Stimulated activated CD8-positive, alpha-beta memory T cell treated with anti-CD3 and anti-CD28 coated beads, Interleukin-4, amount 100 ng/mL, for 1 hour (primary cell): ENCODE measurements at places on chromosomes 4 and X.

DNA sequence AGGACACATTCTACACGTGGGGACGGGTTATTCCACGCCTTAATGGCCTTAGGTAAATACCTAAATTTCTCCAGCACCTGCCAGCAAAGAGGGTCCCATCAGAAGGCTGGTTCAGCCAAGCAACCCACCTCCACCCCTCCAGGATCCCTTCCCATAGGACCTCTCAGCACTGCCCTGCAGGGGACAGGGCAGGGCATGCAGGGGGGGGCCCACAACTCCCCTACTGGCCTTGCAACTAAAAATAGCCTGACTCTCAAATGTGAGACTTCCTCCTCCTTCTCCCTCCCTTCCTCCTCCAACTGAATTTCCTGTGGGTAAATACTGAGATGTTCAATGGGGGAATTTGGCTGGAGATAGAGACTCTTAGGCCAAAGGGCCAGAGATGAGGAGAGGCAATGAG lies 6.3 kb downstream of the LAS1L start:
- no peak for DNase-seq

GRCh38 chr4:189215574-189215973 lies 725.1 kb upstream of the FRG1 start:
- no peak for DNase-seq

DNA sequence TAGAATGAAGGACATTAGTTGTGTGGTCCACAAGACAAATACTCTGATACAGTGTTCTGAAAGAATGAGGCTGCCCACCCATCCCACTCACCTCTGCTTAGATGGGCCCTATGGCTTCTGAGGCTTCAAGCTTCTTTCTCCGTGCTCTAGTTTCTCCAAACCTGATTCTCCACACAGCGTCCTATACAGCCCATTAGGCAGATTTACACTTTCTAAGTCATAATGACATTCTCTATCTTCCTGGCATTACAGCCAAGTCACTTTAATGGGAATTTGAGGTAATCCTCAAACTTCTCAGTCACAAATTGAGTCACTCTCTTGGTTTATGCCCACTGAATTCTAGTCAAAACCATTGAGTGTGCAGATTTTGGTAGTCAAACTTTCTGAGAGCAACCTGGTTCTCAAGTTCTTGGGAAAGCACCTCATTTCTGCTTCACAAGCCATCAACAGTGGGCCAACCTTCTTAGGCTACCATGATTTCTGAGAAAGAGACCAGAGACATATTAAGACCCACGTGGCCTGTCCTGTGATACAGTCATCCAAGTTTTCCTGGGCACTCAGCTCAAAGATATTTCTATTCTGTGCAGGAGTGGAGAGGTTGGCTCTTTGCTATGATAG lies 6.2 kb upstream of the SETD7 start:
- DNase-seq, result no peak

DNA sequence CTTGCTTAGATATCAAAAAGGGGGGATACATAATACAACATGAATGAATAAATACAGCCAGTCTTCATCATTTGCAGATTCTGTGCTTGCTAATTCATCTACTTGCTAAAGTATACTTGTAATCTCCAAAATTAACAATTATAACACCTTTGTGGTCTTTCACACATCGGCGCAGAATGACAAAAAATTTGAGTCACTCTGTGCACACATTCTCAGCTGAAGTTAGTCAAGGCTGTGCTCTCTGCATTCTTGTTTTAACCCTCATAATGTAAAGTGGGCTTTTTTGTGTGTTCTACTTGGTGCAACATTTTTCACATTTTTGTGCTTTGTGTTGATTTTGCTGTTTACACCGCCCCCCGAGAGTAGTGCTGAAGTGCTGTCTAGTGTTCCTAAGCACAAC lies 65.8 kb upstream of the GPRIN3 start:
- no peak for DNase-seq

GRCh38 chrX:40945361-40945713 lies 139.9 kb upstream of the USP9X start:
- DNase-seq, result no peak

GRCh38 chr4:77022560-77023179 lies 53.1 kb downstream of the CCNI start:
- DNase-seq, result no peak

GRCh38 chr4:68257719-68258118 lies 12.2 kb upstream of the TMPRSS11B start:
- no peak for DNase-seq

GRCh38 chr4:142278663-142279062 lies 567.4 kb downstream of the INPP4B start:
- no peak for DNase-seq

- DNase-seq, result no peak
Measured at GRCh38 chr4:87032884-87033533, 98.2 kb downstream of the AFF1 start.

DNA sequence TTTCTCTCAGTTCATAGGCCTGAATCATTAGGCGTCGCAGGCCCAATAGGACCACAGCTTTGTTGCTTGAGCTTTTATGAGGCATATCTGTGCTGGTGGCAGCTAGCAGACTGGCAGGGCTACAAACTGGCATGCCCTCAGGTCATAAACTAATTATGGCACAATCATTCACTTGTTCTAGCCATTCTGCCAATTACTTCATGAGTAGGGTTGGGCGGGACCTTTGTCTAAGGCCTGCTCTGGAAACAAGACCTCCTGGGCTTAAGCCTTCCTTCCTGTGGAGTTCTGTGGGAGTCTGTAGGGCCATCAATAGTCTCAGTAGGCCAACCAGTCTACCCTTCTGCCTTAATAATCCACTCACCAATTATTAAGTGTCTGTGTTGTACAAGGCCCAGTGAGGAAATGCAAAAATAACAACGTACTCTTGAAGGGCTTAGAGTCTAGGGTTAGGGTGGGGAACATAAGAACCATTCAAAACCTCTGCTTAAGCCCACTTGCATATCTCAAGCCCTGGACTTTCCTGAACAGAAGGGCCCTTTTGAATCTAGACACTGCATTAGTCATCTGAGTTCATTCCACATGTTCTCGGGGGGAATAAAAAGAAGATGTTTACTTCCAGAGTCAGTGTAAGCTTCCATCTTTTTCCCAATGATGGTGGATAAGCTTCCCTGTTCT lies 44.5 kb downstream of the SHROOM4 start:
- DNase-seq, result no peak

- no peak for DNase-seq
Measured at GRCh38 chr4:91935217-91935616, 368.5 kb upstream of the GRID2 start.

- no peak for DNase-seq
Measured at GRCh38 chrX:131901546-131901945, 121.6 kb upstream of the STK26 start.

DNA sequence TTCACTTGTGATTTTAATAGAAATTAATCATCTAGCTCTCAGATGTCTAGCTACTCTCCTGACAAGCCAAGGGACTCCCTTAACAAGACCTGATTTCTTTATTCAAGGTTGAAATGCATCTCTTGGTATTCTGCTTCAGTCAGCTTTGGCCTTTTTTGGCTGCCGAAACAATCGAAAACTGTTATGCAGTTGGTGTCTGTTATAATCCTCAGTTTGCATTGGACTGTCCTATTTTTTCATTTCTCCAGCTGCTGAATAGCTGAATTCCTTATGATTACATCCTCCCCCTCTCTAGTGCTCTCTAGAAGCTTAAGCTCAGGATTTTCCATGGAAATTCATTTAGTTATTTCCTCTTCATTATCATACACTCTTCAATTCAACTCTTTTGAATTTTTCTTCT lies 177.2 kb downstream of the TRIML1 start:
- no peak for DNase-seq

GRCh38 chrX:39528161-39528916 lies 569.4 kb downstream of the BCOR start:
- no peak for DNase-seq

GRCh38 chrX:130083107-130083490 lies 27.2 kb downstream of the ELF4 start:
- DNase-seq, result no peak

GRCh38 chr4:78622253-78622979 lies 70.8 kb downstream of the ANXA3 start:
- DNase-seq, result no peak

DNA sequence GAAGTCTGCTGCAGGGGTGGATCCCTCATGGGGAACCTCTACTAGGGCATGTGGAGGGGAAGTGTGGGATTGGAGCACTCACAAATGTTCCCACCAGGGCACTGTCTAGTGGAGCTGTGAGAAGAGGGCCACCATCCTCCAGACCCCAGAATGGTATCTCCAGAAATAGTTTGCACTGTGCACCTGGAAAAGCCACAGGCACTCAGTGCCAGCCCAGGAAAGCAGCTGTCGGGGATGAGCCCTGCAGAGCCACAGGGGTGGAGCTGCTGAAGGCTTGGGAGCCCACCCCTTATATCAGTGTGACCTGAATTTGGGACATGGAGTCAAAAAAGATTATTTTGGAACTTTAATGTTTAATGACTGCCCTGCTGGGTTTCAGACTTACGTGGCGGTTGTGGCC lies 25.0 kb upstream of the LDOC1 start:
- no peak for DNase-seq

DNA sequence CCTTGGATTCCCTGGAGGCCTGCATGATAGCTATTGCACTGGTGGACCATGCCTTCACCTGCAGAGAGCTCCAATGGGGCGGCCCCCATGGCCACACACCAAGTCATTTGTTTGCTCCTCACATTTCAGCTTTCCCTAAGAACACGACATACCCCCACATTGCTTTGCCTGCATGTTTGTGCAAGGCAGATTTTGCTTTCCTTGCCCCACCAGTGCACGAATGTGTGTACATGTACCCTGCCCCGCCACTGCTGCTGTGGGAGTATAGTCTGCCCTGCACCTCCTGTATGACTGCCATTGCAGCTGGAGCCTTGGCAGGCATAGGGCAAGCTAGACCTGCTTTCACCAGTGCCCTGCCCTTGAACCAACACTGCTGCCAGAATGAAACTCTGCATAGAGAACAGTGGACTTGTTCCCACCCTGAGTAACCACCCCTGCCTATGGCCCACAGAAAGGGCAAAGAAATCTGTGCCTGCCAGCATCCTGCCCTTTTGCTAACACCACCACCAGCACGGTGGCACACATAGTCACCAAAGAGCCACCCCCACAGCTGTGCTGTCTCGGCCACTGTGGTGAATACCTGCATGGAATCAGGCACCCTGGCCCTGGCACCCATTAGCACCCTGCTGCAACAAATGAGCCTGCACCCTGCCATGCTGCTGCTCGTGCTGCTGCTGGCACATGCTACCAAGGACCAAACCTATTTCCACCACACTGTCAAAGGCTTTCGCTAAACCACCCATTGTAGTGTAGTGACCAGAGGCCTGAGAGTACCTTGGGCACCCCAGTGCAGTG lies 661.7 kb upstream of the FAM241A start:
- no peak for DNase-seq

DNA sequence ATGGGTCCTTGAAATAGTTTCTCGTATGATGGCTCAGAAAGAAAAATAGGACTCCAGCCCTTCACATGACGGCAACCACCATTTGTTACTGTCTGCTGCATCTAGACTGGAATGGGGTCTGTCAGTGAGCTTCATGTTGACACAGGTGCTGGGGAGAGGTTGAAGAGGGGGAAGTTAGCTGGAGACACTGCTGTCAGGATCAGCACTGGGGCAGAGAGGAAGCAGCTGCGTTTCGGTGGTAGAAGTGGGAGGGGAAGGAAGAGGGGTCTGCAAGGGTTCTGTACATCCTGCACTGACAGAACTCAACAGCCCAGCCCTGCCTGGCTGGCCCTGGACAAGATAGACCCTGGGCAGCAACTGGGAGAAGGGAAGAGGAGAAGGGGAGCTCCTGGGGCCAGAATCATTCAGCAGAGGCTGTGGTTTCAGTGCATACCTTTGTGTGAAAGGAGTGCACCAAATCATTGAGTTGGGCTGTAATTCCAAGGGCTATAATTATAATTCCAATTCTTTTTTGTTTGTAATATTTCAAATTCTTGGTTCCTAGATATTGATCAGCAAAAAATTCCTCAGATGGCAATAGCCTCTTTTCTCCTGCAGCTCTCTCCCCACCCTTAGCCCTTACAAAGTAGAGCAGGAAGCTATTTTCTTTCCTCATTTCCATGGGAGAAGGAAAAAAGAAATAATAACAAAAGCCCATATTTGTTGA lies 119.4 kb upstream of the C1GALT1C1 start:
- DNase-seq, result no peak

- no peak for DNase-seq
Measured at GRCh38 chrX:44265559-44265958, 77.9 kb downstream of the EFHC2 start.

DNA sequence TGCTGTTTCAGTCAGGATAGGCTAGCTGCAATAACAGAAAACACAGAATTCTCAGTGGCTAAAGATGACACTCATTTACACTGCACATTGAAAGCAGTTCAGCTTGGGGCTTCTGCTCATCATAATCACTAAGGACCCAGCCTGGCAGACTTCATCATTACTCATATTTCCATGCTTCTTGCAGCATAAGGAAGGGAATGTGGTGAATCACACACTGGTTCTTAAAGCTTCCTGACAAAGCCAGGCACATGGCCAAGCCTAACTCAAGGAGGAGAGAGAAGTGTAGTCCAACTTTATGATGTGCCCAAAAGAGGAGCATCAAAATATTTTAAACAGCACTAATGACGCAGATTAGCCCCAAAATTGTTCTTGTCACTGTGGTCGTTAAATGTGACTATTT lies 186.5 kb downstream of the BANK1 start:
- DNase-seq, result no peak

DNA sequence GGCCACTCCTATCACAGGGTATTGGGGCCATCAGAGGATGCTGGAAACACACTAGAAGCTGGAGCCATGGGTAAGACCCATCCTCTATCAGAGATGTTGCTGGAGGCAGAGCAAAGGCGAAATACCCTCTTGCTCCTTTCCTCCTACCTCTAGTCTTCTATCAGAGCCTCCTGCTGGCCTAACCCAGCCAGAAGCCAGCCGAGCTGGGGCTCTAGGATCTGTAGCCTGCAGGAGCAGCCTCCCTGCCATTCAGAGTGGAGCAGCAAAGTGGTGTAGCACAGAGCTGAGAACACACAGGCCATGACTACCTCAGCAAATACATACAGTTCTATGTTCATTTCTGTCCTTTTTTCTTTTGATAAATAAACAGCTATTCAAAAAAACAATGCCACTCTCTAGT lies 35.7 kb downstream of the GATB start:
- no peak for DNase-seq

DNA sequence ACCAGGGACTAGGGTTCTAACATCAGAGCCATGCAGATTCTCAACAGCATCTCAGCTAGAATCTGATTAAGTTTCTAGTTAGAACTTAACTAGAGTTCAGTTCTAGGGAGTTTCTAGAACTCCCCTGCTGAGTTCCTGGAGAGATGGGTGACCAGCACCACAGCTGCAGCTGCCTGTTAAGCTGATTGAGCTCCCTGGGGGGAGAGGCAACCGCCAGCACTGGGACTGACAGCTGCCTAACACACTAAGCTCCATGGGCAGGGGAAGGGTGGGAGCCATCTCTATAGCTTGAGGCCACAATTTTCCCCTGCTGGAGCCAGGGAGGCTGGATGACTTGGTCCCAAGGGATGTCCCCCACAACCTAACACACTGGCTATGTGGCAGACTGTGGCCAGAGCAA lies 84.2 kb downstream of the CHIC1 start:
- no peak for DNase-seq
